ENCODE measurements at places on chromosomes 6 and 20. TPM values are rescaled to one million over a fixed set of nuclear protein-coding genes. Genes with fewer than 3 reads are reported as not detected.

The SLC22A7 gene
- not detected for total RNA-seq

The ADIG gene
- not detected for total RNA-seq

The PARD6B gene
- 1.9 TPM for total RNA-seq

The DYNLT2 gene
- 1.0 TPM for total RNA-seq

The DEFB124 gene
- not detected for total RNA-seq

The EPB41L1 gene
- total RNA-seq = 17.6 TPM

The SPAG4 gene
- 23.7 TPM for total RNA-seq

The FERMT1 gene
- total RNA-seq = 13.2 TPM

The OLIG3 gene
- total RNA-seq = not detected

The PLAGL1 gene
- total RNA-seq = 7.2 TPM

The FOXF2 gene
- 106 TPM for total RNA-seq

The TPD52L1 gene
- total RNA-seq = 5.2 TPM

The DLL1 gene
- 5.9 TPM for total RNA-seq

The DDAH2 gene
- 42.4 TPM for total RNA-seq

The HLA-DOB gene
- total RNA-seq = 0.26 TPM

The SLC22A3 gene
- 4.0 TPM for total RNA-seq

The ENPP4 gene
- total RNA-seq = 0.39 TPM

The KHDC3L gene
- not detected for total RNA-seq
